ENCODE measurements at places on chromosomes 2 and 18. TPM values are rescaled to one million over a fixed set of nuclear protein-coding genes. Genes with fewer than 3 reads are reported as not detected.

The DNAJC5G gene
- total RNA-seq, result 2.3 TPM

The ANO7 gene
- 0.35 TPM for total RNA-seq

The KCNE4 gene
- total RNA-seq, result 3.2 TPM

The ST6GAL2 gene
- total RNA-seq, result not detected

The PLB1 gene
- 1.8 TPM for total RNA-seq

The SOCS6 gene
- 22.4 TPM for total RNA-seq

The KCNJ3 gene
- total RNA-seq, result 2.0 TPM

The MROH2A gene
- not detected for total RNA-seq

GRCh38 chr2:134539981-134540380 is 178.8 kb downstream of the TMEM163 start:
- DNase-seq, result no peak

- DNase-seq, result peak; percentile 91
These were observed 179.3 kb downstream of the GLI2 start for GRCh38 chr2:120914839-120915521.

- no peak for DNase-seq
These were observed 57.1 kb downstream of the CAVIN2 start for GRCh38 chr2:191789796-191790195.

DNA sequence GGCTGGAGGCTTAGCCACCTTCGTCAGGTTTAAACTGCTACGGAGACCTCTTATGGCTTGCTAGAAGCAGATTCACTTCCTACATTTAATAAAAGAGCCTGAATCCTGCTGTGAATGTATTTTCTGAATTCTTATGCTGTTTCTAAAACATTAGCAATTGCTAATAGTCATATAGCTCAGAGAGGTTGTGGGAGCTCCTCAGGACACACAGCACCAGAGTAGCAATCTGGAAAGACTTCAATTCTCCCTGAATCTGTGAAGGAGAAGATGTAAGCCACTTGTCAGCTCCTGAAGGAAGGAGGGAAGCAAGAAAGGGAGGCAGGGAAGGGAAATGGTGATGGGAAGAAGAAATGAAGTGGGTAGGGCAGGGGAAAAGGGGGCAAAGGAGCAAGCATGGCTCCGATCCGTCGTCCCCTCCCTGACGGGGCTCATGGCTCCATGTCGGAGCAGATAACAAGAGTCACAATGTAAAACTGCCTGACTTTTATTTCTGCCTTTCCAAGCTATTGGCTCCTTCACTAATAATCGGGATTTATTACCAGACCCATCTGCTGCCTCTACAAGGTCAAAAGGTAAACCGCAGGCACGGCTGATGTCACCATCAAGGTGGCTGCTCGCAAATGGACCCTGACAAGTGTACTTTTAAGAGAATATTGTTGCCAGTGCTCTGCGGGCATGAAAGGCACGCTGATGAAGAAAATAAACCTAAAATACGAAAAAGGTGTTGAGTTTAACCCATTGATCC is 656.0 kb upstream of the SALL3 start:
- no peak for DNase-seq

DNA sequence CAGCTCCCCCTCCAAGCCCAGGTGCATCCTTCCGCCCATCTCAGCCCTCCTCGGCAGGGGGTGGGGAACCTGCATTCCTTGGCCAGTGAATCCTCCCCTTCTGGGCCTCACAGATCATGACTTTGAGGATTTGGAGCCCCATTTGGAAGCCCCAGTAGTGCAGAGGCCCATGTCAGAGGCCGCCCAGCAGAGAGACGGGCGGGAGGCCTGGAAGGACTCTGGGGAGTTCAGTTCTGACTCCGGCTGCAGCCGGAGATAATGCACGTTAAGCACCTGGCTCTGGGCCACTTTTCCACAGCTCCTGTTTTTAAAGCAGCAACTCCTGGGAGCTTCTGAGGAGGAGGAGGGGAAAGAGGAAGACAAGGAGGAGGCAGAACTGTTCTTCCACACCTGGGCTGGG is 14.9 kb downstream of the ATOH8 start:
- DNase-seq, result peak; percentile 87

- DNase-seq, result no peak
These were observed 180.9 kb downstream of the FIGN start for GRCh38 chr2:163554864-163555263.

GRCh38 chr18:41922176-41922575 is 32.9 kb upstream of the PIK3C3 start:
- no peak for DNase-seq

- no peak for DNase-seq
These were observed 771.6 kb downstream of the CNTNAP5 start for GRCh38 chr2:124796647-124797046.

GRCh38 chr2:8252997-8253694 is 428.7 kb upstream of the ID2 start:
- no peak for DNase-seq

DNA sequence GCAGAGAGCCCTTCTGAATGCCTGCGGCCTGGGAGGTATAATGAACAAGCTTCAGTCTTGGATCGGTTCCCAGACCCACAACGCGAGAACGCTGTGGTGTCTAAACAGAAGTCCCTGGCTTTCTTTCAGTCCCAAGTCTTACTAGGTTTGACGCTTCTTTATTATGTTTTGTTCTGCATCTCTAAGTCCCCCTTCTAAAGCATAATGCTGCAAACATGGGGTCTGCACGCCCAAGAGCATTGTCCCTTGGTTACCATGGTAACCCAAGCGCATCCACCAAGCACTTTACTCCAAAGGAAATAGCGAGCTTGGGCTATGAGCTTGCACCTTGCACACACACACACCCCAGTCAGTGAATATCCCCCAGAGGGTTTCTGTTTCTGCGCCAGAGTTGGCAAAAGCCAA is 193.7 kb downstream of the INO80D start:
- DNase-seq, result no peak

DNA sequence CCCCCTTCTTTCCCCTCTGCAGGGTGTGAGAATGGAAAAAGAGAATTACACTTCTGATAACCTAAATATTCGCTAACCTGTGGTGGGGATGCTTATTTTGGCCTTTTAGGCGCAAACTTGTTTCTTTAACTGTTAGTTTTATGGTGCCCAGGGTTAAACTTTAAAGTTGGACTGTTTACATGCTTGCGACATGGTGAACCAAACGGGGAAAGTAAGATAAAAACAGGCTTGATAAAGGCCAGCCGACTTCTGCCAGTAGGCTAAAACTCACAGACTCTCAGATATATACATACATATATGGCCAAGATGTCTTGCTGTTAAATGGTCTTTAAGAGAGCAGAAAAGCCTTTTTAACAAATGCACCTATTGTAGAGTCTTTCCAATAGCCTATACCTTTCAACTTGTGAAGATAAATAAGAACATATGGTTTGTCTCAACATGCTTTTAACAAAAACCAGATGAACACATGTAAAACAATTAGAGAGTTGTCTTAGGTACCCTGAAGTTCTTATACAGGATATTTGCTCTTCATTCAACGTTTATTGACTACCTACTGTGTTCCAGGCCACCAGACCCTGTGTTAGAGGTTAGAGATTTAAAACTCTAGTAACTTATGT is 29.0 kb downstream of the PRKCE start:
- no peak for DNase-seq

DNA sequence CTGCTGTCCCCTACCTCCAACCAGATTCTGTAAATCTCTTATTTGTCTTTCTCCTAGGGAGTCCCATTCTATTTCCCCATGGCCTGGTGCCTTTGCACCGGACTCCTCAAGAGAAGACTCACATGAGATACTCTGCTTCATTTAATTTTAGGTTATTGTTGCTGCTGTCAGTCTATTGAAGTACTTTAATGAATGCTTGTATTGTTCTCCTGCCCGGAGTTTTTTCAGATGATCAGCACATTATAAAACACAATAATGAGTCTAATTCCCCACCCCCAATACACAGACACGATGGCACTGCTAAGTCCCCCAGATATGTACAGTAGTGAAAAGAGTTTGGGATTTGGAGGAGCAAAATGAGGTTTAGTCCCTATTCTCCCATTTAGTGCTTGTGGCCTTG is 58.9 kb downstream of the HAUS1 start:
- DNase-seq, result no peak

- DNase-seq, result no peak
These were observed 383.4 kb downstream of the PTPRM start for GRCh38 chr18:7950380-7951136.

DNA sequence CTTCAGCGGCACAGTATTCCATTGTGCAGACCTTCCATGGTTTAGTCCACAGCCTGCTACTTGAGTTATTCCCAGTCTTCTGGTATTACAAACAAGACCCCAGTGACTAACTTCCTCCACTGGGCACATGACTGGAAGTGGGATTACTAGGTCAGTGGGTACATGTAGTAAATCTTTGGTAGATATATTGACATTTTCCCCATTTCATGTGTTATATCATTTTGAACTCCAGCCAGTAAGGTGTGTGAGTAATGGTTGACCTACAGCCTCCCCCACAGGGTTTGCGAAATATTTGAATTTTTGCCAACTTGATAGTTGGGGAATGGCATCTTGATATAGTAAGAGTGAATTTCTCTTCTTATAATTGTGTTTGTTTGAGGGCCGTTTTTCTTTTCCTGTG is 58.8 kb downstream of the RNF144A start:
- no peak for DNase-seq

GRCh38 chr2:144042751-144043150 is 477.2 kb downstream of the ZEB2 start:
- no peak for DNase-seq

DNA sequence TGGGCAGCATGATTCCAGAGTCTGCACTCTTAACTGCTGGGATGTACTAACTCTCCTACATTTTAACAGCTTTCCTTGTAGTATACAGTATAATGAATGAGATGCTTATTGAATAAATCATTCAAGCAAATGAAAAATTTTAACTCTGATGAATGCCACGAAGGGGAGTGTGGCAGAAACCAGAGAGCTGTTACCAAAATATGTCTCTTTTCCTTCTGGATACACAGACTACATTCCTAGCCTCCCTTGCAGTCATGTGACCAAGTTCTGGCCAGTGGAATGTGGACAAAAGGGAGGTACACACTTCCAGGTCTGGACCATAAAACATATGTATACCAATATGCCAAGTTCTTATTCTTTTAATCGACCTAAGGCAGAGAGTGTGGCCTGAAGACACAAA is 1.7 kb upstream of the EML4 start:
- DNase-seq, result no peak

- no peak for DNase-seq
These were observed 38.2 kb downstream of the BOLA3 start for GRCh38 chr2:74109551-74109950.

GRCh38 chr2:10518470-10519393 is 70.6 kb upstream of the ODC1 start:
- DNase-seq, result no peak

DNA sequence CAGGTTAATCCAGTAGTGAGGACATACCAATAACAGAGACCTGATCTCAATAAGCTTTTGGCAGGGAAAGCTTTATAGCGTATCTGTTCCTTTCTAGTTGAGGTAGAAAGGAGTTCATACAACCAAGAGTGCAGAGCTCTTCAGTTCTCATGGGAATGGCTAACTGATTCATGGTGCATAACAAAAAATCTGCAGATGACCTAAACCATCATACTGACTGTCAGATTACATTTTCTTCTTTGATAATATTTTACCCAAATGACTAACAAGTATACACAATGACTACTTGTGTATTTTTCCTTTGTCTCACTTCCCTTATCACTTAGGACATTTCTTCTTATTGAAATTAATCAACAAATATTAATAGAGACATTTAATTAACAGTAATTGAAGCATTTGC is 140.0 kb upstream of the SERTAD2 start:
- no peak for DNase-seq

DNA sequence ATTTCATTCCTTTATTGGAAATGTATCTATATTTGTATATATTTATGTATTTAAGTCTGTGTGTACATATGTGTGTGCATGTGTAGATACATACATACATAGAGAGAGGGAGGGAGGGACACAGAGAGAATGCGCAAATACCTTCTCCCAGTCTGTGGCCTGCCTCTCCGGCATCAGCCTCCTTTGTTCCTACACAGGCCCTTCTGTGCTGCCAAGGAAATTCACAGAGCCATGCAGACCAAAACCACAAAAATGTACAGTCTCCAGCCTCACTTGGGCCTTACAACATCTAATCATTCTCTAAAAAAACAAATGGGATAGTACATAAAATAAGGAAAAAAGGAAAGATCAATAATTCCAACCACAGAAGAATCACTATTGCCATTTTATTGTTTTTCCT is 8.8 kb upstream of the CRACDL start:
- no peak for DNase-seq
